ENCODE measurements at places on chromosomes 2 and 18.

- DNase-seq = no peak
Observed at GRCh38 chr18:39666541-39666940, 2100.9 kb upstream of the CELF4 start.

GRCh38 chr18:25651553-25651952, 299.6 kb upstream of the ZNF521 start:
- DNase-seq = no peak

- no peak for DNase-seq
Observed at GRCh38 chr18:4587204-4587603, 132.1 kb upstream of the DLGAP1 start.

DNA sequence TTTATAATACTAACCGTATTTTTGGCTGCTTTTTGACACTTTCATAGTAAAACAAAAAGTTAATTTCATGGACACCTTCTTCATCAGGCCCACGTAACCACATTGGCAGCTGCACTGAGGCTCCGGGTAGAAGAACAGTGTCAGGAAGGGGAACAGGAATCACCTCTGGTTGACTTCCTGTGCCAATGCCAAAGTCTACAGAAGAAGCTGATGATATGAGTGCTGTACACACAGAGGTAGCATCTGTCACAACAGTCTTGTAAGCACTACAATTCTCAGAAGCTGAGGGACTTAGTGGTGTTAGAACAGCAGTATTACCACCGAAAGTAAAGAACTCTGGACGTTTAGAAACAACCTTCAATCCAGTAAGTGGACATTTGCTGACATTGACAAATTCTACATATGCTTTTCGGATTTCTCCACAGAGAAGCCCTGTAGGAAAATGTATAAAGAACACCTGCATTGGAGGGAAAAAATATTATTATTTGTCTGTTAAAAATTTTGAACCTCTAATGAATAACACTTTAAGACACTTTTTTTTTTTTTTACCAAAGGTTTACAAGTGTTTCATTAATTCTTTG, 85.3 kb downstream of the TRAPPC8 start:
- no peak for DNase-seq

DNA sequence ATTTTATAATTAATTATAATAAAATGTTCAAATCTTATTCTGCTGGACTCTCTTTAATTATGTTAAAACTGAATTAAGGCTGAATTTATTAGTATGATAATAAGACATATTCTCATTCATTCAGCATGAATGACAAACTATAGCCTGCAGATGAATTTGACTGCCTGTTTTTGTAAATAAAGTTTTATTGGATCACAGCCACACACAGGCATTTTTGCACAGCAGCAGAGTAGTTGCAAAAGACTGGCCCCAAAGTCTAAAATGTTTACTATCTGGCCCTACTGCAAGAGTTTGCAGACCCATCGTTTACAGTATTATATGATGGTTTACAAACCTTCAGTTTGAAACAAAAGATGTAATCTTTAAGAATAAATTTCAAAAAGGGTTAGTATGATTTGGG, 58.6 kb downstream of the RMDN2 start:
- DNase-seq = no peak

DNA sequence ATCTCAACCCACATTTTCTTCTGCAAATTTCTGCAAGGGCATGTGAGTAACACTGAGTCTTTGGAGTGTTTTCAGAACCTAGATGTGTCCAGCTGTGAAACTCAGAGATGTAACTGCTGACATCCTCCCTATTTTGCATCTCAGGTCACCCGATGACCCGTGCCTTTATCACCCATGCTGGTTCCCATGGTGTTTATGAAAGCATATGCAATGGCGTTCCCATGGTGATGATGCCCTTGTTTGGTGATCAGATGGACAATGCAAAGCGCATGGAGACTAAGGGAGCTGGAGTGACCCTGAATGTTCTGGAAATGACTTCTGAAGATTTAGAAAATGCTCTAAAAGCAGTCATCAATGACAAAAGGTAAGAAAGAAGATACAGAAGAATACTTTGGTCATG, 8.0 kb downstream of the UGT1A1 start:
- peak; percentile 24 for DNase-seq

GRCh38 chr18:11163665-11164064, 14.3 kb upstream of the PIEZO2 start:
- DNase-seq = peak; percentile 36

DNA sequence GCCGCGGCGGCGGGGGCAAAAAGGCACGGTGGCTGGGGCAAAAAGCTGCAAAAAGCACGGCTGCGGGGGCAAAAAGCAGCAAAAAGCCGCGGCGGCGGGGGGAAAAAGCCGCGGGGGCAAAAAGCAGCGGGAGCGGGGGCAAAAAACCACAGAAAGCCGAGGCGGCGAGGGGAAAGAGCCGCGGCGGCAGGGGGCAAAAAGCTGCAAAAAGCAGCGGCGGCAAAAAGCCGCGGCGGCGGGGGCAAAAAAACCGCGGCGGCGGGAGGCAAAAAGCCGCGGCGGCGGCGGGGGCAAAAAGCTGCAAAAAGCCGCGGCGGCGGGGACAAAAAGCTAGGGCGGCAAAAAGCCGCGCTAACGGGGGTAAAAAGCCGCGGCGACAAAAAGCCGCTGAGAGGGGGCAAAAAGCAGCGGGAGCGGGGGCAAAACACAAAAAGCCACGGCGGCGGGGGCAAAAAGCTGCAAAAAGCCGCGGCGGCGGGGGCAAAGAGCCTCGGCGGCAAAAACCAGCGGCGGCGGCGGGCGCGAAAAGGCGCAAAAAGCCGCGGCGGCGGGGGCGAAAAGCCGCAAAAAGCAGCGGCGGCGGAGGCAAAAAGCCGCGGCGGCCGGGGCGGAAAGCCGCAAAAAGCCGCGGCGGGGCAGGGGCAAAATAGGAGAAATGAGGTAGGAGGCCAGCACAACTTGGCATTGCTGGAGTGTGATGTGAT, 123.4 kb downstream of the ANKRD30BL start:
- DNase-seq = peak; percentile 24

GRCh38 chr2:204180649-204181048, 244.1 kb downstream of the ICOS start:
- DNase-seq = peak; percentile 63

- DNase-seq = no peak
Observed at GRCh38 chr2:234620018-234620417, 123.1 kb upstream of the ARL4C start.

- no peak for DNase-seq
Observed at GRCh38 chr2:5895284-5895683, 203.1 kb downstream of the SOX11 start.

DNA sequence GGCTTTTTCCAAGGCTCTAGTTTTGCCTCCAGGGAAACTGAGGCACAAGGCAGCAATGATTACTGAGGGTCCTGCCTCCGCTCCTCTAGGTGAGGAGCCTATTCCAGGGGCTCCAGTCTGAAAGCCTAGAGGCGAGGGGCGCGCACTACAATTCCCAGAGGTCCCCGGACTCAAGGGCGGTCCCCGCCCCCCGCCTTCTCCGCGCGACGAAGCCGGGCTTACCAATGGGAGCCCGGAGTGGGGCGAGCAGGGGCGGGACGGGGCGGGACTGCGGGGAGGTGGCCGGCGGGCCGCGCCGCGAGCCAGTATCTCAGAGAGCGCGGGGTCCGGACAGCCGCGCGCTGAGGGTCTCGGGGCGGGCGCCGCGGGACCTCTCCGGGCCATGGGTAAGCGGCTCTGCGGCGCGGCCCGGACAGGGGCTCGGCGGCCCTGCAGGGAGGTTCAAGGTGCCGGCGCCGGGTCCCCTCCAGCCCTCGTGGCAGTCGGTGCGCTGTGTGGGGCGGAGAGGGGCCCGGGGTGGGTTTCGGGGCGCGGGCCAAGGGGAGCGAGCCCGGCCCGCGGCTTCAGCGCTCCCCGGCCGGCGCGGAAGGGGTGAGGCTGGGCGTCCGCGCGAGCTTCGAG, at the start of gene ARID5A:
TSS of gene ARID5A (plus strand) at position 308 of the 621 bp plus-strand sequence. CDS start at position 383, 75 bp downstream.
- DNase-seq = peak; percentile 98

- DNase-seq = no peak
Observed at GRCh38 chr2:16165518-16166326, 225.4 kb downstream of the MYCN start.

- DNase-seq = no peak
Observed at GRCh38 chr18:56382541-56382940, 255.9 kb downstream of the TXNL1 start.

DNA sequence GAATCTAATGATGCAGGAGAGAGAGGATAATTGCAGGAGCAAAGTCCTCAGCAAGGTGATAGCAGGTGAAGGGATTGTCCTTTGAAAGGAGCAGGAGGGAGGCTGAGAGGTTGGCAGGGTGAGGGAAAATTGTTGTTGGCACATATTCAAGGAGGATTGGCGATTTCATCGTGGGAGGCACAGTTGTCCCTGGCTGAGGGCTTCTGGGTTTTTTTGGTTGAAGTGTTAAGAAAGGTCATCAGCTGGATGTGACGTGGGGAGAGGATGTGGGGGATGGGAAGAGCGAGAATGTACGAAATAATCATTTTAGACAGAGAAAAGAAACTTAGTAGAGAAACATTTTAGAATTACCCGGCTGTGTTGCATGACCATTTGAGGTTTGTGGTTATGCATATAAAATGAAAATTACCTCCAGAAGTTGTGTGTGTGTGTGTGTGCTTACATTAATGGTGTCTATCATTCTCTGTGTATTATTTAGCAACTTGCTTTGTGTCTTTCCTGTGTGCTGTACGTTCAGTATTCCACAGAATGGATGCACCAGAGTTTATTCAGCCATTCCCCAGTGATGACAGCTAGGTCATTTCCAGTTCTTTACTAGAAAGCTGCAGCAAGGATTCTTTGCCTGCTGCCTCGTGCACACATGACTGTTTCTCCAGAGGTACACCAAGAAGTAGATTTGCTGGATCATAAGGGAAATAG, 67.6 kb downstream of the SDC1 start:
- peak; percentile 19 for DNase-seq

DNA sequence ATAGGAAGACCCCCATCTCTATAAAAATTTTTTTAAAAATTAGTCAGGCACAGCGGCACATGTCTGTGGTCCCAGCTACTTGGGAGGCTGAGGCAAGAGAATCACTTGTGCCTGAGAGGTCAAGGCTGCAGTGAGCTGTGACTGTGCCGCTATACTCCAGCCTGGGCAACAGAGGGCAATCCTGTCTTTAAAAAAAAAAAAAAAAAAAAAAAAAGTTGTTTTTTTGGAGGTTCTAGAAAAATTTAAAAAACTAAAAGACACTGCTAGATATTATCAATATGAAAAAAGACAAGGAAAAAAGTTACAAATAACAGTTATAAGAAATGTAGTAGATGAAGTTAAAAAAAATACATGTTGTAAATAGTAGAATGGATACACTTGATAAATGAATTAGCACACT, 56.1 kb upstream of the C2orf15 start:
- DNase-seq = peak; percentile 71

DNA sequence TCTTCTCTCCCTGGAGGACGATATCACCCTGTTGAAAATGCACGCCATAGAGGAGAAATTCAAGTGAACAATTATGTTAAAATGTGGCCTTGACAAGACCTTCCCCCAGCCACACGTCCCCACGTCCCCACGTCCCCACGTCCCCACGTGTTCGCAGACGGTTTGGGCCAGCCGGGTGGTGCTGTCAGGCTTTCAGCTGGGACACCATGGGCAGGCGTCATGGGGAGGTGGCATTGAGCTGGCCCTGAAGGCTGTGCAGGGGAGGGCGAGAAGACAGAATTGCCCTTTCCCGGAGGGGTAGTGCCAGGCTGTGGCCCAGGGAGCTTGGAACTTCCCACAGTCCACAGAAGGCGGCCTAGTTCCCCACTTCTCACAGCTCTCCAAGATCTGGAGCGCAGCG, 240.7 kb upstream of the RAB6C start:
- no peak for DNase-seq

DNA sequence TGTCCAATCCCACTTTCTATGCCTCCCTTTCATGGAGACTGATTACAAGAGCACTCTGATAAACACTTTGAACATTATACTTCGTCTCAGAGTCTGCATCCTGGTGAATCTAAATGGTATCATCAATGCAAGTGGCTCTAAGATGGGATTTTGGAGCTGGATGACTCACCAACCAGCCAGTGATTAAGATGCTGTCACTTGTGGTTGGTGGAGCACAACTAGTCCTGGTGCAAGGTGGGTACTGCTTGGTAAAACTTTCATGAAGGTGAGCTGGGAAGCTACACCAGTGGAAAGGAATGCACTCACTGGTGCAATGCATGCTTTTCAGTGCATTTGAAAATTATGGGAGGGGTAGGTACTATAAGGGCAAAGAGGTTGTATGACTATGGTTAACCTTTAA, 137.7 kb upstream of the TRIB2 start:
- DNase-seq = no peak

- DNase-seq = no peak
Observed at GRCh38 chr2:45554073-45554741, 56.9 kb downstream of the SRBD1 start.

DNA sequence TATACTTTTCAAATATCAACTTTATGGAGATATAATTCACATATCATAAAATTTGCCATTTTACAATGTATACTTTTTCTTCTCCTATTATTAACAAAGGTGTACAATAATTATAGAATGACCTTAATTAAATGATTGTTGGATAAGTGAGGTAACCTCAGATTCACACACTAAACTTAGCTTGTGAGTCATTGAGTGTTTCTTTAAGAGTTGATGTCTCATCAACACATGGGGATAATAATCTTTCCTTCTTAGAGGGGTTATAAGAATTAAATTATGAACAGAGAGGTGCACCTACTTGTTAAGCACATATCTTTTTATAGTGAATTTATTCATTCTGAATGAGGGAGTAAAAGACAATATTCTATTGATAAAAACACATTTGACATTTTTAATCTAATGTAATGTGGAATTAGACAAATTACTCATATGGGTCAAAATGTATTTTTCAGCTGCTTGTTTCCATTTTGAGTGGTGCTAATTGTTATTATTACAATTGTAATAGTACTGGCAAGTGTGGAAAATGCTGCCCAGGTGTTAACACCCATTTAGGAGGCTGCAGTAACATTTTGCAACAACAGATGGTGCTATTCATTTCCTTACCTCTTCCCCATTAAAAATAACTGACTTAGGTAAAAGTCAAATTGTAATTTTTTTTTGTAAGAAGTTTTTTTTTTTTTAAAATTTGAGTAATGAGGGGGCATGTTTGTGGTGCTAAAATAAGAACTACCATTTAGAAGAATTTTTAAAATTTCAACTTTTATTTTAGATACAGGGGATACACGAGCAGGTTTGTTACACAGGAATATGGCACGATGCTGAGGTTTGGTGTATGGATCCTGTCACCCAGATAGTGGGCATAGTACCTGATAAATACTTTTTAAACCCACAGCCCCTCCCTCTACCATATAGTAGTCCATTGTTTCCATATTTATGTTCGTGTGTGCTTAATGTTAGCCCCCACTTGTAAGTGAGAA, 32.1 kb upstream of the DYNAP start:
- DNase-seq = peak; percentile 69

- DNase-seq = no peak
Observed at GRCh38 chr2:136905779-136906178, 140.4 kb downstream of the THSD7B start.

DNA sequence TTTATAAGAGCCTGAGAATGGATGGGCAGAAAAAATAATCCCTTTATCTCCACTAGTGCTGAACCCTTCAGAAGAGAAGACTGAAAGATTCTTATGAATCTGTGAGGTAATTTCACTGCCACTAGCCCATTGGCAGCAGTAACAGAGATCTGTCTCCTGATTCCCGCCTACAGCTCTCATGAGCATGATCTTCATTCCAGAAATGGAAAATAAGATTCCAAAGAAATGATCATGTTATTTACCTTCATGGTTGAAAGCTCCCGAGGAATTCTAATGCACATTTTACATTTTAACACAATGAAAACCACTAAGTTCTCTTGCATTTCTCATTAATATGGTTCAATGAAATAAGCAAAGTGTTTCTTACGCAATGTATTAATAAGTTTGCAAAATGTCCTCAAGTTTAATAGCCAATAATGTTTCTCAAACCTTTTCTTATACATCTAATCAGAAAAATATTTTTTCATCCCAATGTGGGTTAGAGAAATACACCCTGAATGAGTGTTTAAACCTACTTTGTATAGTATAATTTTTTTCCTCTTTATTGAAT, 905.6 kb downstream of the TMEM182 start:
- peak; percentile 21 for DNase-seq
